ENCODE measurements at places on chromosomes 1 and 21. TPM values are rescaled to one million over a fixed set of nuclear protein-coding genes. Genes with fewer than 3 reads are reported as not detected.

DNA sequence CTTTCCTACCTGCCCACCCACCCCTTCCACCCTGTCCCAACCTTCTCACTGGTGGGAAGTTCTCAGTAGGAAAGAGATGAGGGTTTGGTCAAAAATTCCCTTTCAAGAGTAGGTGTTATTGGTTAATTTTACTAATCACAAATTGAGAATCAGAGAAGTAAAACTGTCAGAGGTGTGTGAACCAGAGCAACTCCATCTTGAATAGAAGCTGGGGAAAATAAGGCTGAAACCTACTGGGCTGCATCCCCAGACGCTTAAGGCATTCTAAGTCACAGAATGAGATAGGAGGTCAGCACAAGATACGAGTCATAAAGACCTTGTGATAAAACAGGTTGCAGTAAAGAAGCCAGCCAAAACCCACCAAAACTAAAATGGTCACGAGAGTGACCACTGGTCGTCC lies 11.5 kb downstream of the PLA2G2D start:
- no peak for DNase-seq
- no peak overlapping the region for H3K4me3 ChIP-seq
- peaks cover 6% of the 10 kb centered on the region for H3K4me1 ChIP-seq
- H3K27ac ChIP-seq, result no peak overlapping the region

DNA sequence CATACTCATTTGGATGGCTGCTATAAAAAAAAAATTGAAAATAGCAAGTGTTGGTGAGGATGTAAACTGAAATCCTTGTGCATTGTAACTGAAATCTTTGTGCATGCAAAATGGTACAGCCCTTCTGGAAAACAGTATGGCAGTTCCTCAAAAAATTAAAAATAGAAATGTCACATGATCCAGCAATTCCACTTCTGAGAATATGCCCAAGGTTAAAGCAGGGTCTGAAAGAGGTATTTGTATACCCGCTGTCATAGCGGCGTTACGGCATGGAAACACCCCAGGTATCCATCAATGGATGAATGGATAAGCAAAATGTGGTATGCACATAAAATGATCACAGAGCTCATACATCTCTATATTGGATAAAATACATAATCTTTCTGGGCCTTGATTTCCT lies 116.7 kb downstream of the RUSC1 start:
- H3K36me3 ChIP-seq, result peaks cover 9% of the 10 kb centered on the region
- H3K27ac ChIP-seq, result no peak overlapping the region
- H3K4me1 ChIP-seq, result peaks cover 5% of the 10 kb centered on the region

Gene CFHR3
- total RNA-seq, result not detected

DNA sequence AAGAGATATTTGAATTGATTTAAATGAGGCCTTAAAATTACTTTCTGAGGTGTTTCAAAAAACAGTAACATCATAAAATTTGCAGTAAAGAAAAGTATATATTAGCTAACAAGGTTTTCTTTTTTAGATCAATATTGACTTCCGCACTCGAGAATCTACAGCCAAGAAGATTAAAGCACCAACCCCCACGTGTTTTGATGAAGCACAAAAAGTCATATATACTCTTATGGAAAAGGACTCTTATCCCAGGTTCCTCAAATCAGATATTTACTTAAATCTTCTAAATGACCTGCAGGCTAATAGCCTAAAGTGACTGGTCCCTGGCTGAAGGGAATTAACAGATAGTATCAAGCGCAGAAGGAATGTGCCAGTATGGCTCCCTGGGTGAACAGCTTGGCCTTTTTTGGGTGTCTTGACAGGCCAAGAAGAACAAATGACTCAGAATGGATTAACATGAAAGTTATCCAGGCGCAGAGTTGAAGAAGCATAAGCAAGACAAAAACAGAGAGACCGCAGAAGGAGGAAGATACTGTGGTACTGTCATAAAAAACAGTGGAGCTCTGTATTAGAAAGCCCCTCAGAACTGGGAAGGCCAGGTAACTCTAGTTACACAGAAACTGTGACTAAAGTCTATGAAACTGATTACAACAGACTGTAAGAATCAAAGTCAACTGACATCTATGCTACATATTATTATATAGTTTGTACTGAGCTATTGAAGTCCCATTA lies 3.6 kb downstream of the RGS1 start:
- no peak for DNase-seq
- H3K4me1 ChIP-seq, result peaks cover 54% of the 10 kb centered on the region
- peak overlapping the region; percentile 82 for H3K27ac ChIP-seq
- H3K4me3 ChIP-seq, result peak overlapping the region; percentile 91

DNA sequence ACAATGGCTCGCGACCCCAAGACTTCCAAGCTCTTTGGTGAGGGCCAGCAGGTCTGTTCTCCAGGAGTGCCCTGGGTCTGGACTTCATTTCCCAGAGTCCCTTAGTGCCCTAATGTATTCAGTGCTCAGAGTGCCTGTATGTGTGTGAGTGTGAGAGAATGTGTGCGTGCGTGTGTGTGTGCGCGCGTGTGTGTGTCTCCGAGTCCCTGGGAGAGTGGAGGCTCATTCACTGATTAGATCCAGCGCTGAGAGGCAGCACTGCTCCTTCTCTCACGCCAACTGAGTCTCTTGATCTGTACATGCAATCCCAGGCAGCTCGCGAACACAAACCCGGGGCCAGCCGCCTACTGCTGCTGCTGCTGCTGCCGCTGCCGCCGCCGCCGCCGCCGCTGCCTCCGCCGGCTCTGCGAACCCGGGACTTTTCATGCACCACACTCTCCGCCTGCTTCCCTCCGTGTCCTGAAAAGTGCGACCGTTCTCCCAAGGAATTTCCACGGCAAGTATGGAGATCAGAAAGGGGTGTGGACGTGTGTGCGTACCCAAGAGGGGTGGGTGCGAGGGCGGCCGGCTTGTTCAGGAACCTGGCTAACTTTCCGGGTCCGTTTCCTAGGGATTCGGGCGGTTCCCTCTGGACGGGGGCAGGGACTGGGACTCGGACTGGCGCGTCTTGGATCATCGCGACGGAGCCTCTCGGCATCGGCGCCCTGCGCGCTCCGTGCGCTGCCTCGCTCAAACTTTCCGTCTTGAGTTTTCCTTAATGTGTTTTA lies at the start of gene RNF220:
TSS of gene RNF220 (plus strand) at position 225 of the 767 bp plus-strand sequence.
- H3K4me1 ChIP-seq, result peaks cover 26% of the 10 kb centered on the region
- peak within 1 kb of the TSS; percentile 67 for H3K27ac ChIP-seq
- DNase-seq, result no peak
- H3K4me3 ChIP-seq, result peak within 1 kb of the TSS; percentile 84
- peaks cover 28% of the 10 kb centered on the region for H3K27me3 ChIP-seq

Gene SERPINC1
- not detected for total RNA-seq

- no peak overlapping the region for H3K4me3 ChIP-seq
- no peaks in the 10 kb centered on the region for H3K4me1 ChIP-seq
- no peaks in the 10 kb centered on the region for H3K36me3 ChIP-seq
- no peak for DNase-seq
Measured at GRCh38 chr21:28220680-28221079, 772.0 kb downstream of the LTN1 start.

GRCh38 chr1:17713993-17714392 lies 41.1 kb upstream of the ACTL8 start:
- H3K4me1 ChIP-seq, result no peaks in the 10 kb centered on the region
- H3K36me3 ChIP-seq, result no peaks in the 10 kb centered on the region
- H3K27ac ChIP-seq, result no peak overlapping the region
- no peak for DNase-seq
- H3K4me3 ChIP-seq, result no peak overlapping the region

DNA sequence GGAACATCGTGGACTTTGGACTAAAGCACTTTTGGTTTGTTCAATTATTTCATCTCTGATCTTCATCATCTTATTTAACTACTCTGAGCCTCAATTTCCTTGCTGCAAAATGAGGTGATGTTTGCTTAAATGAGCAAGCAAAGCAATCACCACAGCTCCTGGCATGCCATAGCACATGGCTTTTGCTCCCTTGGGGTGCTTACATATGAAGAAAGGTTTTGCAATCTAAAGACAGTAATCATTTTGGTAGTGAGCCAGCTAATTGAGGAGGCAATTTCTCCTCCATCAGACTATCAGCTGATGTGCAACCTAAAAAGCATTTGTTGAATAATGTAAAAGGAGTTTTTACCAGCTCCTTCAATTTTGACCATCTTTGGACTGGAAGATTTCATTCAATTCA lies 68.8 kb upstream of the KCNJ15 start:
- no peak overlapping the region for H3K4me3 ChIP-seq
- no peaks in the 10 kb centered on the region for H3K4me1 ChIP-seq
- no peak for DNase-seq
- H3K27me3 ChIP-seq, result no peaks in the 10 kb centered on the region

GRCh38 chr1:213669512-213669911 lies 318.3 kb upstream of the PROX1 start:
- no peaks in the 10 kb centered on the region for H3K36me3 ChIP-seq
- no peak for DNase-seq

Gene OSCP1
- total RNA-seq, result 1.2 TPM

DNA sequence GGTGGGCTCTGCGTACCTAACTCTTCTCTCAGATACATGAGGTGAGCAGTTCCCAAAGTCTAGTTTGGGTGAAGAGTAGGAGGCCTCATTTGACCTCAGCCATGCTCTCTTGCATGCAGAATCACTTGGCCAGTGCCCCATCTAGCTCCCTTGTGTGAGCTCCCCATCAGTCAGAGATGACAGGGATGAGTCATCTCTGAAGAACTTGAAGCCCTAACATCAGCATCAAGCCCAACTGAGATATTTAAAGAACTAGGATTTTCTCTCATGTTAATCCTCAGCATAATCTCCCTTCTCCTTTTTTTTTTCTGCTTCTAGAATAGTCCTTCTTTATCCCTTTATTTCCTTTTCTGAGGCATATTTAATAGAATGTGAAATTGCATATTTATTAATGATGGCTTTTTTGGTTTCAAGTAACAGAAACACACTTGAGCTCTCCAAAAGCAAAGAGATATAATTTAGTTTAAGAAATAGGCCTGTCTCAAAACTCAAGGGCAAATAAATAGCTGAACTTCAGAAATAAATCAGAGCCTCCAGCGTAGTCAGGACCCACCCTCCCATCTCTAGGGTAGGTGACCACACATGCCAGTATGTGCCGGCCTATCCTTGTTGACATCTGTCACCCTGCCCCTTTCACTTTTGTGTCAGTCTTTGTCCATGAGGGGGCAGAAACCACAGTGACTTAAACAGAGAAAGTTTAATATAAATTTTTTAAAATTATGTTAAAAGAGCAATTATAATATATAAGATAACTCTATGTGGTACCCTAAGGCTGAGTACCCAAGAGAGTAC lies 112.3 kb downstream of the TSEN15 start:
- no peaks in the 10 kb centered on the region for H3K27me3 ChIP-seq
- no peak overlapping the region for H3K27ac ChIP-seq
- H3K4me3 ChIP-seq, result peak overlapping the region; percentile 68
- H3K36me3 ChIP-seq, result peaks cover 2% of the 10 kb centered on the region
- no peak for DNase-seq

Gene SNRPE
- 124 TPM for total RNA-seq

Gene GPN2
- total RNA-seq, result 58.0 TPM

DNA sequence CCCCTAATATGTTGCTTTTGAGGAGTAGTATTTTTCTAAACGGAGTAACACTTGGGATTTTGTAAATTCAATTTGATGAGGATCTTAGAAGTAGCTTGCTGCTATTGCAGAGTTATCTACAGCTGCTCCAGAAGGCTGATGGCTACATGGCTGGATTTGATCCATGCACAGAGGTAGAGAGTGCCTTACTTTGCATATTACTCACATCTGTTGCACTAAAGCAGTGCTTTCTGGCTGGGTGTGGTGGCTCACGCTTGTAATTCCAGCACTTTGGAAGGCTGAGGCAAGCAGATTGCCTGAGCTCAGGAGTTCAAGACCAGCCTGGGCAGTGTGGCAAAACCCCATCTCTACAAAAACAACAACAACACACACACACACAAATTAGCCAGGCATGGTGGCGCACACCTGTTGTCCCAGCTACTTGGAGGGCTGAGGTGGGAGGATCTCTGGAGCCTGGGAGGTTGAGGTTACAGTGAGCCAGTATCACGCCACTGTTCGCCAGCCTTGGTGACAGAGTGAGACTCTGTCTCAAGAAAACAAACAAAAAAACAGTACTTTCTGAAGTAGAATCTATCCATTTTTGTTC lies 24.6 kb downstream of the RALGPS2 start:
- H3K36me3 ChIP-seq, result no peaks in the 10 kb centered on the region
- H3K4me3 ChIP-seq, result no peak overlapping the region
- H3K27me3 ChIP-seq, result no peaks in the 10 kb centered on the region
- H3K27ac ChIP-seq, result no peak overlapping the region
- H3K4me1 ChIP-seq, result peaks cover 3% of the 10 kb centered on the region

- peak overlapping the region; percentile 99 for H3K4me3 ChIP-seq
- H3K27ac ChIP-seq, result peak overlapping the region; percentile 96
- peaks cover 69% of the 10 kb centered on the region for H3K4me1 ChIP-seq
- no peaks in the 10 kb centered on the region for H3K27me3 ChIP-seq
- DNase-seq, result no peak
Measured at GRCh38 chr1:161177936-161178244, 583 bp upstream of the B4GALT3 start.

DNA sequence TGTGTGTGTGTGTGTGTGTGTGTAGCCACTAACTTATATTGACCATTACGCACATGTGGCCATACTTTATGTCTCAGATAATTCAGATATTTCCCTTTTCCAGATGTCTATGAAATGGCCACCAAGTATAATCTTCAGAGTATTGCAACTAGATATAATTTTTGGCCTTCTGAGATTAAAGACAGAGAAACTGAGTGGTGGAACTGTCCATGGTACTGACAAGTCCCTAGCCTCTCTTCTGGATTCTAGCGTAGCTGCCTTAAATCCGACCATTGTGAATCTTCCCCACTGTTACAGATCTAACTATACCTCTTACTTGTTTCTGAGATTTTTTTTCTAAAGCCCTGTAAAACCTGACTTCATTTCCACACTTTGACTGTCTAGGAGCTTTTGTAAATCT lies 100.0 kb upstream of the SERTAD4 start:
- H3K27ac ChIP-seq, result no peak overlapping the region
- H3K27me3 ChIP-seq, result peaks cover 7% of the 10 kb centered on the region
- H3K4me3 ChIP-seq, result no peak overlapping the region
- DNase-seq, result no peak
- H3K36me3 ChIP-seq, result no peaks in the 10 kb centered on the region
- no peaks in the 10 kb centered on the region for H3K4me1 ChIP-seq

Gene INAVA
- 0.86 TPM for total RNA-seq

- no peak for DNase-seq
- H3K4me3 ChIP-seq, result peak overlapping the region; percentile 68
- no peaks in the 10 kb centered on the region for H3K36me3 ChIP-seq
- peaks cover 59% of the 10 kb centered on the region for H3K27me3 ChIP-seq
- no peak overlapping the region for H3K27ac ChIP-seq
Measured at GRCh38 chr1:94928293-94928939, 1.5 kb upstream of the CNN3 start.

DNA sequence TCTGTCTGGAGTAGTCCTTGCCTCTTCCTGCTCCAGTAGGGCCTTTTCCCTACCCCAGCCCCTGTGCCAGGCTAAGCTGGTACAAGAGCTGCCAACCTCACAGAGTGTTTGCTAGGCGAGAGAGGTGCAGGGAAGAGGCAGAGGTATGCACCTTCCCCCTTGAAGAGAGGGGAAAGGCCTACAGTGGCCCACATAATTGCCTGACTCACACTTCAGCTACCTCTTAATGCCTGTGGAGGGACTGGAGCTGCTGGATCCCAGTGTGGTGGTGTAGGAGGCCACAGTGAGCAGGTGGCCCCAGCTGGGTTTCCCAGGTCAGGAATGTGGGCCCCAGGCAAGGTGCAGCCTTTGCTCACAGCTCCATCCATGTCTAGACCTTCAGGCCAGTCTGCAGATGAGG lies 3.3 kb upstream of the CCDC28B start:
- H3K27ac ChIP-seq, result no peak overlapping the region
- H3K27me3 ChIP-seq, result no peaks in the 10 kb centered on the region
- peaks cover 40% of the 10 kb centered on the region for H3K4me1 ChIP-seq
- H3K36me3 ChIP-seq, result peaks cover 30% of the 10 kb centered on the region

GRCh38 chr1:156925154-156926010 lies 5.0 kb downstream of the LRRC71 start:
- no peak for DNase-seq
- no peak overlapping the region for H3K27ac ChIP-seq
- no peak overlapping the region for H3K4me3 ChIP-seq
- peaks cover 59% of the 10 kb centered on the region for H3K27me3 ChIP-seq

Data from natural killer cell treated with Interleukin-12 subunit alpha and Interleukin-12 subunit beta and Interleukin-15 and Interleukin-18, amount 100 ng/mL, for 72 hours (primary cell).